ENCODE measurements at places on chromosomes 12 and 14. TPM values are rescaled to one million over a fixed set of nuclear protein-coding genes. Genes with fewer than 3 reads are reported as not detected.

Gene NPFF
- total RNA-seq = not detected

Gene PRIMA1
- total RNA-seq = 0.08 TPM

Gene KRT73
- 0.77 TPM for total RNA-seq

GRCh38 chr14:70907176-70907995 lies at the start of gene PCNX1:
TSS of gene PCNX1 (plus strand) at chr14:70907459. CDS start at chr14:70907851, 392 bp downstream.
- DNase-seq = peak; percentile 93

GRCh38 chr14:92473261-92473968 lies 40.2 kb upstream of the RIN3 start:
- no peak for DNase-seq

DNA sequence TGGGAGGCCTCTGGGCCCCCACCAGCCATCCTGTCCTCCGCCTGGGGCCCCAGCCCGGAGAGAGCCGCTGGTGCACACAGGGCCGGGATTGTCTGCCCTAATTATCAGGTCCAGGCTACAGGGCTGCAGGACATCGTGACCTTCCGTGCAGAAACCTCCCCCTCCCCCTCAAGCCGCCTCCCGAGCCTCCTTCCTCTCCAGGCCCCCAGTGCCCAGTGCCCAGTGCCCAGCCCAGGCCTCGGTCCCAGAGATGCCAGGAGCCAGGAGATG lies 729 bp upstream of the GAPDH start:
- DNase-seq = no peak

- no peak for DNase-seq
Measured at GRCh38 chr14:50677527-50678063, 9.5 kb upstream of the SAV1 start.

DNA sequence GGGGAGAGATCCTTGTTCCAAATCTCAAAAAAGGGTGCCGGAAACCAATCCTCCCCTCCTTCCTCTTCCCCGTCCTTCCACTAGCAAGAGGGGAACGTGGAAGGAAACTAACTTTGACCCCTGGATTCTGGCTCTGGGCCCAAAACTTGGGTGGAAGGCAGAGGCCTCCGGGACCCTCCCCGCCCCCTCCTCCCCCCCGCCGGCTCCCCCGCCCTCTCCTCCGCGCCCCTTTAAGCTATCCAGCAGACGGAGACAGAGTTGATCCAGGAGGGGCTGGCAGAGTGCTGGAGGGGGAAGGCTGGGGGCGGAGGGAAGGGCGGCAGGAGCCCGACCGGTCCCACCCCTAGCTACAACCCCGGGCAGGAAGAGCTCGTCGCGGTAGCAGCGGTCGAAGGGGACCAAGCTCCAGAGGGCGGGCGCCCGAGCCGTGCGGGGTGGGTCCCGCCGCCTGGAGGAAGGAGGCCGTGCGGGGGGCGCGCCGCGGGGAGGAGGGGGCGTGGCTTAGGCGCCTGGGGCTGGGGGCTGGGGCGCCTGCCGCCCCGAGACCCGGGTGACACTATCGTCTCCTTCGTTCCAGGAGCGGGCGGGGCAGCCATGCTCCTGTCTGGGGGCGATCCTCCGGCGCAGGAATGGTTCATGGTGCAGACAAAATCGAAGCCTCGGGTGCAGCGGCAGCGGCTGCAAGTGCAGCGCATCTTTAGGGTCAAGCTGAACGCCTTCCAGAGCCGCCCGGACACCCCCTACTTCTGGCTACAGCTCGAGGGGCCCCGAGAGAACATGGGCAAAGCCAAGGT lies at the start of gene NYNRIN:
Gene NYNRIN, plus strand, starts transcription at position 351 of the 794 bp plus-strand sequence. Its CDS starts 244 bp downstream, at position 595.
- peak; percentile 66 for DNase-seq

- DNase-seq = no peak
Measured at GRCh38 chr12:25896981-25897380, 61.5 kb upstream of the RASSF8 start.

- peak; percentile 58 for DNase-seq
Measured at GRCh38 chr14:51776102-51776894, 84.1 kb upstream of the GNG2 start.

GRCh38 chr12:117359029-117359845 lies 2.2 kb downstream of the NOS1 start:
- DNase-seq = no peak

DNA sequence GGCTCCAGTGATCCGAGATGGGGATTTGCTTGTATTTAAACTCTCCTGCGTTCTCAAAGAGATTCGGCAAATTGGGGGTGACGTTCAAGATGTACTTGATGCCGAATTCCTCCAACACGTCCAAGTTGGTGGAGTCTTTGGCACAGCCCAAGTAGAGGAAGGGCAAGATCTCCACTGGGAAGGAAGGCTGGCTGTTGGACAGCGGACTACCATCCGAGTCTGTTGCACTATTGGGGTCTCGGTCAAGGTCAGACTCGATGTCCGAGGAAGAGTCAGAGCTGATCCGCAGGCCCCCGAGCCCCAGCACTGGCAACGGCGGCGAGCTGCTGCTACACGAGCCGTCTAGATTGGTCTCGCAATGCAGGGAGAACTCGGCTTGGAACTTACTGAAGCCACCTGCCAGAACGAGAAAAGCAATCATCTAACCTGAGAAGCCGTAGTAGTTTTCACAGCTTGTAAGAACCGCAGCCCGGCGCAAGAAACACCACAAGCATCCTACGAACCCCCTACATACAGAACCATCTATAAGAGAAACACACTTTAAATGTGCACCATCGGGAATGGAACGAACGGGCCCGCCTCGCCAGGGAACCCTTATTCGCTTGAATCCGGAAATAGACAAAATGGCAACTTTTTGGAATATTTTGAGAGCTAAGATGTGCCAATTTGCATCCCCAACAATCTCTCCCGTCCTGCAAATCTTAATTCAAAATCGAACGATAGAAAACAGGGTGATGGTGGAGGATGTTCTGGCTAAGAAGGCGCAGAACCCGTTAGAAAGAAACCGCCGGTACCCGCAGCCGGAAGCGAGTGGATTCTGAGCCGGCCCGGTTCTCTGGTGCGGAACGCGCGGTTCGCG lies 1.4 kb downstream of the DUSP6 start:
- DNase-seq = no peak

DNA sequence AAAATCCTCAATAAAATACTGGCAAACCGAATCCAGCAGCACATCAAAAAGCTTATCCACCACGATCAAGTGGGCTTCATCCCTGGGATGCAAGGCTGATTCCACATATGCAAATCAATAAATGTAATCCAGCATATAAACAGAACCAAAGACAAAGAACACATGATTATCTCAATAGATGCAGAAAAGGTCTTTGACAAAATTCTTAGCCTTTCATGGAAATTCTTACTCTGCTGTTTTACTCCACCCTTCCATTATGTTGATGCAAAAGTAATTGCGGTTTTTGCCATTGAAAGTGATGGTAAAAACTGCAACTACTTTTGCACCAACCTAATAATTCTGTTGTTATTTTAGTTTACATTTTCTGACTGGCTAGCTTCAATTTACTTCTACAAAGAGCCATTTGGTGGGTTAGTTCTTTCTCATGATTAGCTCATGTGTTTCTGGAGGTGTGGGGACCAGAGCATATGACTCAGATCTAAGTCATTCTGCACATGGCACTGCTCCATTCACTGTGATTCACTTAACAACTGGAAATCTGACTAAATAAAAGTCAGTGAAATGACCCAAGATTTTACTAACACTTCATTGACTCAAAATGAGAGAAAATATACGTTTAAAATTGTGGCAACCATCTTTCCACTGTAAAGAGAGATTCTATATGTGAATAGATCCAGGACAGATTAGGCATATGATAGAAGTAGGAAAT lies 99.9 kb downstream of the TMTC3 start:
- no peak for DNase-seq

- DNase-seq = no peak
Measured at GRCh38 chr12:114809097-114809496, 125.1 kb upstream of the TBX3 start.

DNA sequence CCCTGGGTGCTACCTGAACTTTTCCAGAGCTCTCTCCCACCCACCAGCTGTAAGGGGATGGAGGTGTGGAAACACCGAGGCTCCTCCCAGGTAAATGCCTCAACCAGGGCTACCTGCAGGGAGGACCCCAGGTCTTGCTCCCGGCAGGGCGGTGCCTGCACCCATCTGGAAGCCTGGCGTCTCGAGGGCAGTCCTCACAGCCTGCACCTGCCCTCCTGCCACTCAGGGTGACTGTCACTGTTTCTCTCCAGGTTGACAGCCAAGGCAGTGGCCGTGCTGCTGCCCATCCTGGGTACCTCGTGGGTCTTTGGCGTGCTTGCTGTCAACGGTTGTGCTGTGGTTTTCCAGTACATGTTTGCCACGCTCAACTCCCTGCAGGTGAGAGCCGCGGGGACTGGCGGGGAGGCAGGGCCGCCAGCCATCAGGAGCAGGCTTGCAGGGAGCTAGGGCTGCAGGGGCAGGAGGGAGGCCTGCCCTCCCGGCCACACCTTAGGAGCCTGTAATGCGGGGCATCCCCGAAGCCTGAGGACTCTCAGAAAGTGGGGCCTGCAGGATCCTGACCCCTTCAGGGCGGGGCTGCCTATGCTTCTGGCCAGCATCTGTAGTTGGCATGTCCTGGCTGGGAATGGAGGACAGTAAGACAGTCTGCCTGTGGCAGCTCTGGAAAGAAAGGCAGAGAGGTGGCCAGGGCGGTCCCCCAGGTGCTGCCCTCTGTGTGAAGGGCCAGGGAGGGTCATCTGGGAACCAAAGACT lies 182.3 kb downstream of the ADGRD1 start:
- no peak for DNase-seq

DNA sequence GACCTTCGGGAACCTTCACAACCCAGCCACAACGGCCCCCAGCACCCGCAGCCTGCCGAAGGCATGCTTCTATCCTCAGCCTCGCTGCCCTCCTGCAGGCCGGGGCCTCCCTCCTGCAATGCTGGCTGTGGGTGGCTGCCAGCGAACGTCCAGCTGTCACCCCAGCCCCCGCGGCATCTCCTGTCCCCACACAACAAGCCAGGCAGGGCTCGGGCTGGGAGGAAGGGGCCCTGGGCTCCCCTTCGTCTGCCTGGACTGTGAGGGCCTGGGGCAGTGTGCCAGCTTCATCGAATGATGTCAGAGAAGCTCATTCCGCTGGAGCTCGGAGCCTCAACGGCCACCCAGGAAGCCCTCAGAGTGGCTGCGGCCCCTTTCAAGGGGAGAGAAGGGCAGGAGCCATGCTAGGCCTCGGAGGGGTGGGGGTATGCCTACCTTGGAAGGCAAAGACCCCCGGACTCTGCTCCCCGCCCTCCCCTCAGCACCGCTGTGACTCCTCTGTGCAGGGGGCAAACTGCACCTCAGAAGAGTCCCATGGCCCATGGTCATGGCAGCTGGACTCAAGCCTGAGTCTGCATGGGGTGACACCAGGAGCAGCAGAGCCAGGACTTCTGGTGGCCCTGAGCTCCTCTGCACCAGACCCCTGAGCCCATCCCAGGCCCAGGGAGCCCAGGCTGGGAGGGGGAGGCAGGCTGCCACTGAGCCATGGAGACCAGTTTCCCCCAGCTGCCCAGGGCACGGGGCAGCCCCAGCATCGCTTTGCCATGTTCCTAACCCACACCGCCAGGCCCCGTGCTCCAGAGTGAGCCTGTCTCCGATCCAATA lies 24.7 kb upstream of the C14orf180 start:
- DNase-seq = no peak

- no peak for DNase-seq
Measured at GRCh38 chr12:23535441-23535840, 414.0 kb downstream of the SOX5 start.

- peak; percentile 63 for DNase-seq
Measured at GRCh38 chr14:69580009-69580577, 5.4 kb upstream of the CCDC177 start.

GRCh38 chr12:125121106-125121505 lies 55.9 kb downstream of the AACS start:
- no peak for DNase-seq

- no peak for DNase-seq
Measured at GRCh38 chr14:89621009-89621421, 204.0 kb upstream of the FOXN3 start.

GRCh38 chr12:106883426-106883825 lies 72.3 kb upstream of the TMEM263 start:
- no peak for DNase-seq

DNA sequence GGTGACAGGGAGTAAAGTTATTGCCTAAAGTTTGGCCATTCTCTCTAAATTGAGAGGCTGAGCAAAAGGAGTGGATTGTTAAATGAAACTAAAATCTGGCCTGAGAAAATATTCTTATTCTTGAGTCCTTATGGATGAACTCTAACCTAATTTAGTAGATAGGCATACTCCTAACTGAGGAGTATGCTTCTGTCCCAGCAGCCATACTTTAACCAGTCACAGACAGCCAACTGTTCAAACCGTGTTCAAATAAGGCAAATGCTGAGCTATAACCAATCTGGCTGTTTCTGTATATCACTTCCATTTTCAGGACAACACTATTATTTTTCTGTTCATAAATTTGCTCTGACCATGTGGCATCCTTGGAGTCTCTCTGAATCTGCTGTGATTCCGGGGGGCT lies 75.9 kb upstream of the RERGL start:
- no peak for DNase-seq

GRCh38 chr14:65186951-65187350 lies 84.6 kb upstream of the MAX start:
- DNase-seq = no peak

DNA sequence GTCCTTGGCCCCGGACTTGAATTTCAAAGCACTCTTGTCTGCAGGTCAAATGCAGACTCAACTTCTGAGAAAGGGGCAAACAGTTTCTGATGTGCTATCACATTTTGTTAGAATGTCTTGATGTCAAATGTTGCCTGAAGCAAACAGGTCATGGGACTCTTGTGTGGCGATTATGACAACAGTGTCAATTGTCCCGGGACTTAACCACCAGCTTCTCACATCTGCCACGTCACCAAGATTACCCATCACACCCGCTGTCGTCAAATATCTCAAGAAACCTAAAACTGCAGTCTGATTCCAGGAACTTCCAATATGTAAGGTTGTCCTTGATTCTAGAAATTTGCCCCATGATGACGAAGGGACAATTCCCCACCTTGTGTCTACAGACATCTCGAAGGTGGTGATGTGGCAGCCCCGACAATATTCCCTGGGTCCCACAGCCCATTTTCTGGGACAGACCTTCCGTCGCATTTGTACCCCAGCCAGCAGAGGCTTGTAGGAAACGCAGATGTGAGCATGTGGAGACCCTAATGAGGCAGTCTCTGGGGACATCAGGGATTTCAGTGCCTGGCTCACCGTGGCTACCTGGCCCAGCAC lies 21.3 kb downstream of the LRTM2 start:
- no peak for DNase-seq

GRCh38 chr14:106788534-106788933 lies 1262.2 kb downstream of the TMEM121 start:
- DNase-seq = no peak

DNA sequence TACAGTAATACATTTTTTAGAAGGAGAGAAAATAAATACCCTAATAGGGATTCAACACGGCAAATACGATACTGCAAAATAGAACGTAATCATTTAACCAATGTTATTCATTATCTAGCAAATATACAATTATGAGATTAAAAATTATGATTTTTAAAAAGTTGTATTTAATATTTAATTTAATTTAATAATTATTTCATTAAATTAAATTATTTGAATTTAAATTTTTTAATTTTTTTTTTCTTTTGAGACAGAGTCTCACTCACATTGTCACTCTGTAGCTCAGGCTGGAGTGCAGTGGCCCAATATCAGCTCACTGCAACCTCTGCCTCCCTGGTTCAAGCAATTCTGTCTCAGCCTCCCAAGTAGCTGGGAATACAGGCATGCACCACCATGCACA lies 42.0 kb downstream of the GXYLT1 start:
- DNase-seq = no peak

GRCh38 chr12:49789992-49790391 lies 38.2 kb downstream of the NCKAP5L start:
- peak; percentile 46 for DNase-seq
